ENCODE measurements at places on chromosomes 3 and 15.
A peak's percentile ranks its signal among the peaks of the same experiment; 100 is the strongest.

DNA sequence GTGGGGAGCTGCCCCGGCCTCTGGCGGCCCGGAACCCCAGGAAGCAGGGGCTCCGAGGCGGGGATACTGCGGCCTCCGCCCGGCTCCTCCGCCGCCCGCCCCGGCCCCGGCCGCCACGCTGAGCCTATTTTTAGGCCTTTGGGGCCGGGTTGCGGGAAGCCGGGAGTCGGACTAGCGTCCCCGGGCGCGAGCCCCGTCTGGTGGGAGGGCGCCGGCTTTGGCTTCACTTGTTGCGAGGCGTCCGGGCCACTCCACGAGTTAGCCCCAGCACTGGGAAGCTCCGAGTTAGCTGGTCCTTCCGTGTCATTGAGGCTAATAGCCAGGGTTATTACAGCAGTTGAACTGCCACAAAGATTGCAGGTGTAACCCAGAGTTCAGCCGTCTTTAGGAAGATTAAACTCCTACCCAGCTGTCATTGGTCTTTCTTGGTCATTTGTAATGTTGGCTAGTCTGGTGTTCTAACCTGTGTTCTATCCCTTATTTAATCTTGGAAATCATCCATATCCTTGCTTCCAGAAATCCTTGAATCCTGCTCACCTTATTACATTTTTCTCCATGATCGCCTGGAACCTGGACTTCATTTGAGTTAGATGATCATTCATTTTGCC lies 791 bp downstream of the GYG1 start:
- peak; percentile 6 for DNase-seq

DNA sequence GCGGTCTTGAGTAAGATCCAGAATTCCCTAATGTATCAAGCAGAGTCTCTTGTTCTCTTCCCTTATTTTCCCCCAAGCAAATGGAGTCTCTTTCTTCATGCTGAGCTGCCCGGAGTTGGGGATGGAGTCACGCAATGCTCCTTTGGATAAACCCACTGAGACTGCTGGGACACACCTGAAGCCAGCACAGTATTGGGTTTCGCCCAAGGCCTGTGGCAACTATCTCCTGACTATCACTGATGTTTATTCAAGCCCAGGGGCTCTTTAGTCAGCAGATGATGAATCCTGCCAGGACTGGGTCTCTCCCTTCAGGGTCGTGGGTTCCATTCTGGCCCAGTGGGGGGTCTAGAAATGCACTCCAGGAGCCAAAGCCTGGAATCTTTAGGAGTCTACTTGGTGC lies 11.3 kb downstream of the USF3 start:
- no peak for DNase-seq

DNA sequence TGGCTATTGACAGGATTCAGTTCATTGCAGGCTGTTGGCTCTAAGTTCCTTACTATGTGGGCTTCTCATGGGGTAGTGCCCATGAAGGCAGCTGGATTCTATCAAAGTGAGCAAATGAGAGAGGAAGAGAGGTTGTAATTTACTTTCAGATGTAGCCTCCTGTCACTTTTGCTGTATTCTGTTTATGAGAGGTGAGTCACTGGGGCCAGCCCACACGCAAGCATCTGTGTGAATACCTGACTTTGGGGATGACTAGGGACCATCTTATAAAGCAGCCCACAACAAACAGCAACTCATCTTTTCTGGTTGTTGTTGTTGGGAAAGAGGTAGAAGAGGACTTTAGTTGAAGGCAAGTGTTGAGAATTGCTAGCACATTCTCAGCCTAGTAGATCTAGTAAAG lies 506.3 kb upstream of the GRM7 start:
- no peak for DNase-seq

- DNase-seq = no peak
Measured at GRCh38 chr3:67167481-67167880, 169.4 kb downstream of the KBTBD8 start.

- DNase-seq = no peak
Measured at GRCh38 chr15:41640985-41641384, 19.2 kb upstream of the MGA start.

GRCh38 chr15:95227235-95227634 lies 995.9 kb downstream of the MCTP2 start:
- no peak for DNase-seq
